ENCODE measurements at places on chromosomes 16 and 17. TPM values are rescaled to one million over a fixed set of nuclear protein-coding genes. Genes with fewer than 3 reads are reported as not detected.
A peak's percentile ranks its signal among the peaks of the same experiment; 100 is the strongest.

Gene KRT31
- total RNA-seq, result not detected

Gene MRPL10
- 61.3 TPM for total RNA-seq

Gene TM4SF5
- not detected for total RNA-seq

Gene IFT20
- 15.6 TPM for total RNA-seq

Gene NPIPA5
- 3.8 TPM for total RNA-seq

Gene IGFALS
- not detected for total RNA-seq

Gene TRPV3
- 0.51 TPM for total RNA-seq

Gene SLC16A6
- total RNA-seq, result 0.22 TPM

Gene TAT
- total RNA-seq, result not detected

Gene EXOC3L1
- 2.5 TPM for total RNA-seq

Gene KLHL10
- not detected for total RNA-seq

DNA sequence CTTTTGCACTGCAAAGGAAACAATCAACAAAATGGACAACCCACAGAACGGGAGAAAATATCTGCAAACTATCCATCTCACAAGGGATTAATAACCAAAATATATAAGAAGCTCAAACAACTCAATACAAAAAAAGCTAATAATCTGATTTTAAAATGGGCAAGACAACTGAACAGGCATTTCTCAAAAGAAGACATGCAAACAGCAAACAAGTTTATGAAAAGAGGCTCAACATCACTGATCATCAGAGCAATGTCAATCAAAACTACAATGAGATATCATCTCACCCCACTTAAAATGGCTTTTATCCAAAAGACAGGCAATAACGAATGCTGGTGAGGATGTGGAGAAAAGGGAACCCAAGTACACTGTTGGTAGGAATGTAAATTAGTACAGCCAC lies 34.8 kb downstream of the SYNRG start:
- H3K27me3 ChIP-seq, result no peaks in the 10 kb centered on the region
- no peak overlapping the region for H3K4me3 ChIP-seq
- no peaks in the 10 kb centered on the region for H3K4me1 ChIP-seq

DNA sequence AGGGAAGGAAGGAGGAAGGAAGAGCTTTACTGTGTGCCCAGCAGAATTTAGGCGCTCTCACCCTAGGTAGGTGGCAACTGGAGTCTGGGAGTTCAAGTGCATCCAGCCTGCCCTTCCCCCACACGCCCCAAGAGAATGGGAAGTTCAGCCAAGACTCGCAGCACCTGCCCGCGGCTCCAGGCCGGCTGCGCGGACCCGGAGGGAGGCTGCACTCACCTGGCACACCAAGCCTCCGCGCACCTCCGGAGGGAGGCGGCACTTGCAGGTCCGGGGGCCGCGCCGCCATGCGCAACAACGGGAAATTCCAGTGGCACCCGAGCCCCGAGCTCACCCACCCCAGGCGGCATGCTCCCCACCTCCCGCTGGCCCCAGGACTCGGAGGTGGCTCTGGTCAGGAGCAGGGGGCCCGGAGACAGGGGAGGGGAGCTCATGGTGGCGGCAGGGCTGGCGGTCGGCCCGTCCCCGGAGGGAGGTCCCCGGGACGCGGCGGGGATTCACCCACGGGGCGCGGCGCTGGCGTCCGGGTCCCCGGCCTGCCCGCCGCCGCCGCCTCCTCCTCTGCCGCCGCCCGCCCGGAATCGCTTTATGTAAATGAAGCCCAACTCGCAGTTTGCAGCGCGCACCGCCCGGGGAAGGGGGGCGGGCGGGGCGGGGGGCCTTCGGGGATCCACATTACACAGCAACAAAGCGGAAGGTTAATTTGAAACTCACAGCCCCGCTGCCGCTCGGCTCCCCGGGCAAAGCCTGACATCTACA lies at the start of gene ZFHX3:
Gene ZFHX3 (minus strand): TSS at position 593 of the 756 bp plus-strand sequence. CDS start 87,983 bp downstream, outside the sequence.
- peak within 1 kb of the TSS; percentile 91 for H3K27ac ChIP-seq
- H3K4me3 ChIP-seq, result peak within 1 kb of the TSS; percentile 70
- no peaks in the 10 kb centered on the region for H3K27me3 ChIP-seq
- H3K4me1 ChIP-seq, result no peaks in the 10 kb centered on the region
- H3K36me3 ChIP-seq, result no peaks in the 10 kb centered on the region

DNA sequence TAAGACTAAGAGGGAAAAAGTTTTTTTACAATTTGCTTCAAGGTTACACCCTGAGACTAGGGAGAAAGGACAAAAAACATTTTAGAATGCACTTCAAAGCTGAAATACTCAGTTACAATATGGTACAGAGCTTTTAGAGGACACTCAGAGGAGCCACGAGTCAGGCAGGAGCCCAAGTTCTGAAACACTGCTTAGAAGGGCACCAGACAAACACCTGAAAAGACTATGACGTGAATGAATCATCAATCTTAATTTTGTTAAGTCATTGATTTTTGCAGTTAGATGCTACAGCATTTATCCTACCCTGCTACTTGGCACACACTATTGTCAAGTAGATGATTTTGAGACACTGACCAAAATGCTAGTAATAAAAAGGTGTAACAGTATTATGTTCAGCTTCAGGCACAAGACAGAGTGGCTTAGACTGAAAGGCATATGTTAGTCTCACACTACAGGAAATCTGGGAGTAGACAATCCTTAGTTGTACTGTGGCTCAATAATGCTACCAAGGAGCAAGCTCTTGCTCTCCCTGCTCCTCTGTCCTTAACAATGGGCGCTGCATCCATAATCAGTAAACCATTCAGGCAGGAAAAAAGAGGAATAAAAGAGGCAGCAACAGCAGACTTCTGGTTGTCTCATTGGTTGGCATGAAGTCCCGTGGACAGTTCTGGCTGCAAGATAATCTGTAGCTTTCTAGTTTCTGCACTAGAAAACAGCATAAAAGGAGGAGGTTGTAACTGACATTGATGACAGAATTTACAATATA lies 151.8 kb downstream of the ABCA8 start:
- no peak for DNase-seq
- H3K27me3 ChIP-seq, result no peaks in the 10 kb centered on the region
- no peak overlapping the region for H3K4me3 ChIP-seq
- H3K36me3 ChIP-seq, result no peaks in the 10 kb centered on the region
- no peaks in the 10 kb centered on the region for H3K4me1 ChIP-seq

GRCh38 chr17:50842506-50843149 lies 7.2 kb downstream of the WFIKKN2 start:
- no peak overlapping the region for H3K4me3 ChIP-seq
- no peak for DNase-seq
- no peaks in the 10 kb centered on the region for H3K27me3 ChIP-seq
- no peaks in the 10 kb centered on the region for H3K4me1 ChIP-seq
- H3K27ac ChIP-seq, result no peak overlapping the region

DNA sequence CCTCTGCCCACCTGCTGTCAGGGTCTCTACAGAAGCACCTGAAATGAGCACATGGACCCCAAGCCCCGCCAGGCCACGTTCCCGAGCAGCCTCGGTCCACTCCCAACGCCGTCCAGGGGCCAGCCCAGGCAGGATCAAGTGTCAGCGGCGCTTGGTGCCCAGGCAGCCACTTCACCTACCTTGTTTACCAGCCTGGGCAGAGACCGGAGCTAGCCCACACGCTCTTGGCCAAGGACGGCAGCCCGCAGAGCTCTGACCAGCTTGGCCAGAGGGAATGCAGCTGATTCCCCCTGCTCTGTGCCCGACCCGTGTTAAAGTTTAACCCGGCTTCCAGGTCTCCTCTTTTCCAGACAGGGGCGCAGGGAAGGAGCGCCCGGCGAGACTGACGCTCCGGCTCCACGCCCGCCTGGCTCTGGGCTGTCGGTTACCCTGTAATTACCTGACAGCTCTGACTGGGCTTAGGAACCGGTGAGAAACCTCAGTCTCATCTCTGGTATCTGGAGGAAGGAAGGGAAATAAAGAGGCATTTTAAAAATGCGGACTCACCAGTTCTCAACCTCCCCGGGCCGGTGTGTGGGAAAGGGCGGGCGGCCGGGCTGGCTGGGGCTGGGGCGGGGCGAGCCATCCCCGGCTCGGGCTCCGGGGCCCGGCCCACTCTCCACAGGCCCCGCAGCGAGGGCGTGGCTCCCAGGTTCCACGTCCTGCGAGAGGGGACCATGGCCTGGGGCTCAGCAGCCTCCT lies 4.6 kb downstream of the KIFC3 start:
- H3K36me3 ChIP-seq, result peaks cover 36% of the 10 kb centered on the region
- H3K4me3 ChIP-seq, result no peak overlapping the region
- H3K4me1 ChIP-seq, result peaks cover 39% of the 10 kb centered on the region

DNA sequence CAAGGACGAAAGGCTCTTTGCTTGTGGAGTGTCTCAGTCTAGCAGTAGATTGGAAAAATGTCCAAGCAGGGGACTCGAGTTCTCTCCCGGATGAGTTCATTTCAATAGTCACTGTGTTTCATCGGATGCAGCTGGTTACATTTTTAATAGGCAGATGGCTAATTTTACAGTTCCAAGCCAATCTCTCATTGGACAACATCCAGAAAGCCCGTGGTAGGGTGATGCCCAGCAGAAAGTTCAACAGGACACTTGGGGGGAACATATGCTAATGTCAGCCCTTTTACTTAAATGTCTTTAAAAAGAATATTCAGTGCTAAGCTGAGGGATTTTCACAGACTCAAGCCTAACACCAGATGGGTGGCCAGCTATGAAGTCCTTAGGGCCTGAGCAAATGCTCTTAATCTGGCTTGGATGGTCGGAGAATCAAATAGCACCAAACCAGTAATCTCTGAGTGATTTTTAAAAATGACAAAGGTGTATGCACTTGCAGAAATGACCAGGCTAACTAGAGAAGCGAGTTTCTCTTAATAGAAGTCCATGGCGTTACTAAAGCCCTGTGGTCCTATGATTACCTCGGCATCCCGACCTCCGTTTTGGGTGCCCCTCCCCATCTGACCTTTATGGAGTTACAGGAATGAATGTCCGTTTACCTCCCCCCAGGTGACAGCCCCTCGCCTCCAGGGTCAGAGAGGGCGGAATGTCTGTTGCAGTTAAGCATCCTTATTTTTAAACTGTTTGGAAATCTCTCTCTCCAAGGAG lies 289.2 kb upstream of the SALL1 start:
- H3K4me3 ChIP-seq, result no peak overlapping the region
- H3K36me3 ChIP-seq, result no peaks in the 10 kb centered on the region
- no peaks in the 10 kb centered on the region for H3K4me1 ChIP-seq

DNA sequence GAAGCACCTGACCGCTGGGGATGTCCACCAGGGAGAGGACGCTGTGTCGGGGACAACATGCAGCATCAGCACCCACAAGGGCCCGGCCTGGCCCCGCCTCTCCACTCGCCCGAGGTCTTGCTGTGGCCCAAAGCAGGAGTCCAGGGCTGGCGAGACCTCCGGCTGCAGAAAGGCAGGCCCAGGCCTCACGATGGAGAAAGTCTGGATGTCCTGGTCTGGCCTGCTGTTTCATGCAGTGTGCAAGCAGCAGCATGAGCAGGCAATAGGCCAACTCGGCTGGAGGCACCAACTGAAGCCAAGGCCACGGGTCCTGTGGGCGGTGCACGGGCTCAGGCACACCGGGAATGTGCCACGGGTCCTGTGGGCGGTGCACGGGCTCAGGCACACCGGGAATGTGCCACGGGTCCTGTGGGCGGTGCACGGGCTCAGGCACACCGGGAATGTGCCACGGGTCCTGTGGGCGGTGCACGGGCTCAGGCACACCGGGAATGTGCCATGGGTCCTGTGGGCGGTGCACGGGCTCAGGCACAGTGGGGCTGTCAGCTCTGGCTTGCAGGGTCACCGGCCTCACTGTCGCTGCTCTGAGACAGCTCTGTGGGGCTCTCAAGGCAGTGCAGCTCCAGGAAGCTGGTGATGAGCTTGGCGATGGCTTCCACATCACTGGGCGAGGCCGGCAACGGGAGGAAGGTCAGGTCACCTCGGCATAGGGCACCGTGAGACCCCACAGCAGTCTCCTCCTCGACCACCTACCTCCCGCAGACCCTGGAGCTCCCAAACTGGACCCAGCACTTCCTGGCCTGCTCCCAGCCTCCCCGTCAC lies 6.9 kb downstream of the CYBC1 start:
- no peak for DNase-seq
- no peaks in the 10 kb centered on the region for H3K36me3 ChIP-seq
- H3K4me3 ChIP-seq, result no peak overlapping the region

- no peaks in the 10 kb centered on the region for H3K4me1 ChIP-seq
- no peak overlapping the region for H3K27ac ChIP-seq
- no peak for DNase-seq
- no peak overlapping the region for H3K4me3 ChIP-seq
- no peaks in the 10 kb centered on the region for H3K27me3 ChIP-seq
- H3K36me3 ChIP-seq, result no peaks in the 10 kb centered on the region
Observed at GRCh38 chr17:1916316-1916715, 86.5 kb downstream of the RPA1 start.

GRCh38 chr16:87230571-87230970 lies 86.6 kb downstream of the C16orf95 start:
- no peak for DNase-seq
- H3K36me3 ChIP-seq, result no peaks in the 10 kb centered on the region
- H3K4me1 ChIP-seq, result no peaks in the 10 kb centered on the region
- H3K27ac ChIP-seq, result no peak overlapping the region
- no peak overlapping the region for H3K4me3 ChIP-seq
- no peaks in the 10 kb centered on the region for H3K27me3 ChIP-seq

DNA sequence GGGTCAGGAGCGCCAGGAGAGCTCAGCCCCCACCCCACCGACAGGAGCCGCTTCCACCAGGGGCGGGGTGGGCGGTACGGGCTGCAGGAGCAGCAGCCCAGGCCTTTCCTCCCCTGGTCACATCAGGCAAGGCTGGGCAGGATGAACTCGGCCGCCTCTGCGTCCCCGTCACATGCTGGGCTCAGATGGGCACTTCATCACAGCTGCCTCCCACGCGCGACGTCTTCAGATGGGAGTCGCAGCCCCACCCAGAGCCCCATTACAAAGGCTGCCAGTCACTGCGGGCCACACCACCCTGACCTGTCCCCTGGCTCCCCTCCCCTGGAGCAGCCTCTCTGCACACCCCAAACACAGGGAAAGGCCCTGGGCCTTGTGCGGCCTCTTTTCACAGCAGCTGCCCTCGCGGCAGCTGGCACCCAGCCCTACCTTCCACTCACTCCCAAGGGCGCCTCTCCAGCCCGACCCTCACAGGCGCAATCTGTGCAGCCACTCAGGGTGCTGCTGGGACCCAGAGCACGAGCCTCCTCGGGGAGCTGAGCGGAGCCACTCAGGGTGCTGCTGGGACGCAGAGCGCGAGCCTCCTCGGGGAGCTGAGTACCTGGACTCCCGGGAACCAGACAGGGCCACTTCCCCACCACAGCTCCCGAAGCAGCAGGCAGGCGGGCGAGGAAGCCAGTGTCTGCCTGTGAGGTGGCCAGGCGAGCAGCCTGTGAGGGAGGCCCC lies 4.7 kb downstream of the ZNF598 start:
- peaks cover 59% of the 10 kb centered on the region for H3K4me1 ChIP-seq
- DNase-seq, result no peak
- H3K27ac ChIP-seq, result no peak overlapping the region
- no peak overlapping the region for H3K4me3 ChIP-seq
- peaks cover 32% of the 10 kb centered on the region for H3K36me3 ChIP-seq

DNA sequence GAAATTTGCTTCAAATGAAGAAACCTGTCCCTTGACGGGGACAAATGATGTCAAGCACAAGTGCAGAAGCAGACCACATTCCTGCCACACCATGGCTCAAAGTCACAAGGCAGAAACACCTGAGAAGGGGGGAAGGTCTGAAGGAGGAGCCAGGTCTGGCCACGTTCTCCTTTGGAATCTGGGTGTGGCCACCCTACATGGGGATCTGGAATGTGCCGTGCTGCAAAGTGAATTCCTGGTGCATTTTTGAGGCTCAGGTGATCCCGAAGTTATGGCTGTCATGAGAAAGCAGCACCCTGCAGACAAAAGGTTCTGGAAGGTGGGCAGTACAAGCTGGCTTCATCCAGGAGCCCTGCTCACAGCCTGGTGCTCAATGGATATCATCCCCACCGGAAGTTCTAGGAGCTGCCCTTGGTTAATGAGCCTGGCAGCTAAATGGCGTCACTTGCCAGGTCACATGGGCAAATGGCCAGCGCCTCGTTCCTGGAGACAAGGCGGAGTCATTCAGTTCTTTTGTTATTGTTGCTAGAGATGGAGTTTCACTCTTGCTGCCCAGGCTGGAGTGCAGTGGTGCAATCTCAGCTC lies 20.1 kb upstream of the ADCY9 start:
- no peak overlapping the region for H3K4me3 ChIP-seq
- no peaks in the 10 kb centered on the region for H3K4me1 ChIP-seq
- H3K36me3 ChIP-seq, result no peaks in the 10 kb centered on the region
- no peak overlapping the region for H3K27ac ChIP-seq

All from right atrium auricular region (tissue), 2 donors.